Esophagus squamous epithelium (tissue), 5 donors: ENCODE measurements at places on chromosomes 11 and 22. TPM values are rescaled to one million over a fixed set of nuclear protein-coding genes. Genes with fewer than 3 reads are reported as not detected.

DNA sequence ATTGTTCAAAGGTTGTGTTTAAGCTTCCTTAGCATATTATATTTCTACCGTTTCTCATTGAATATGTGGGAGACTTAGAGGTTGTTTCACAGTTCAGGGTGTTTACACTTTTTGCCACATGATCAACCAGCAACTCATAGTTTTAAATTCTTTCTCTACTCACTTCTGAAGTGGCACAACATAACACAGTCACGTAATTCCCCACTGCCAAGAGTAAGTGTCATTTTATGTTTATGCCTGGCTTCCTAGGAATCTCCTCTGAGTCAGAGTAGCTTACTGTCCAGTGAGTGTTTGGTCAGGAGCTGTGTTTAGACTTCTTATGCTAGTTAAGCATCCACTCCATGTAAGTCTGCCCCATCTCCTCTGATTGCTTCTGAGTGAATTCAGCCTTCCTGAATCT, 520.8 kb upstream of the KIRREL3 start:
- H3K36me3 ChIP-seq = no peaks in the 10 kb centered on the region
- no peak for DNase-seq
- no peak overlapping the region for H3K27ac ChIP-seq

GRCh38 chr11:380095-380480, 10.8 kb downstream of the B4GALNT4 start:
- H3K4me1 ChIP-seq = no peaks in the 10 kb centered on the region
- DNase-seq = no peak
- H3K36me3 ChIP-seq = no peaks in the 10 kb centered on the region
- no peak overlapping the region for H3K4me3 ChIP-seq
- no peak overlapping the region for H3K27ac ChIP-seq

DNA sequence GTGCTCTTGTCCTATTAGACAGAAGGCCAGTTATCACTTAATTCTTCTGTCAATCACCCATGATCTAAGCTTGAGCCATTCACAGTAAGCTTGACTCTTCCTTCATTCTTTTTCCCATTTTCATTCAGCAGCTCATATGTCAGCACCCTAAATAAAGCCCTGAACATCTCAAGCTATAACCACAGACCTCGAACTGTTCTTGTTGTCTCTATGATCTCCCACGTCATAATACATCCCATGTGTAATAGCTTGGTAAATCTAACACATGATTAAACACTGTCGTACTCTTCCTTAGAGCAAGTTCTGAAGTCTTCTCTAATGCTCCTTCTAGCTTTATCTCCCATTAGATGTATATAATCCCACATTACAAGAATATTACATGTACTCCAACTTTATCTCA, 14.4 kb downstream of the MUC15 start:
- no peak overlapping the region for H3K27ac ChIP-seq
- H3K4me3 ChIP-seq = no peak overlapping the region
- DNase-seq = no peak
- no peaks in the 10 kb centered on the region for H3K36me3 ChIP-seq
- H3K4me1 ChIP-seq = no peaks in the 10 kb centered on the region
- no peaks in the 10 kb centered on the region for H3K27me3 ChIP-seq

DNA sequence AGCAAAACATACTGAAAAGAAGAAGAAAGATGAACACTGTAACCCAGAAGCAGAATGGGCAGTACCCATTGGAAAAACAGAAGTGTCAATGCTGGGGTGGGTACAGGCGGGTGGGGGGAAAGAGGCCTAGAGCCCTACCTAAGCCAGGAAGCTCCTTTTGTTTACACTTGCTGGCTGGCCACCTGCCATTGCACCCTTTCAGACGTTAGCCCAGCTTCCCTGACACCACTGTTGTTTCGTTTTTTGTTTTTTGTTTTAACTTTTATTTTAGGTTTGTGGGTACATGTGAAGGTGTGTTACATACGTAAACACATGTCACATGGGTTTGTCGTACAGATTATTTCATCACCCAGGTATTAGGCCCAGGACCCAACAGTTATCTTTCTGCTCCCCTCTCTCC, 55.4 kb downstream of the PLEKHA7 start:
- H3K36me3 ChIP-seq = no peaks in the 10 kb centered on the region
- no peak overlapping the region for H3K4me3 ChIP-seq
- DNase-seq = no peak
- H3K4me1 ChIP-seq = no peaks in the 10 kb centered on the region
- H3K27ac ChIP-seq = no peak overlapping the region

DNA sequence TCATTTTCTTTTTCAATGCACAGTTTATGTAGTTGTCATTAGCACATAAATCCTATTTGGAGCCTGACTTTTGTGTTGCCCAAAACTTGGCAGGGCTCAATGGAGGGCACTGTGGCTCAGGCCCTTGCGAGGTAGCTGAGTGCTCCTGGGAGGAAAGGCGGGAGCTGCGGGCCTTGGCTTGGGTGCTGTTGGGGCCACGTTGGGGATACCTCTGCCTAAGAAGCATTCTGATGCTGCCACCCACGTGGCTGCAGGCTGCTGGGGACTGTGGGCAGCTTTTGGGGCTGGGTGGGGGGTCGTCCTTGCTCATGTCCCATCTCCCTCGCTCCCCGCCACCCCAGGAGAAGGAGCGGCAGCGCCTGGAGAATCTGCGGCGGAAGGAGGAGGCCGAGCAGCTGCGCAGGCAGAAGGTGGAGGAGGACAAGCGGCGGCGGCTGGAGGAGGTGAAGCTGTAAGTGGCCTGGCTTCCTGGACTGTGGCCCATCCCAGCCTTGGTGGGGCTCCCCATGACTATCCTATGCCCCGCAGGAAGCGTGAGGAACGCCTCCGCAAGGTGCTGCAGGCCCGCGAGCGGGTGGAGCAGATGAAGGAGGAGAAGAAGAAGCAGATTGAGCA, 20.9 kb downstream of the INCENP start:
- peaks cover 61% of the 10 kb centered on the region for H3K4me1 ChIP-seq
- no peak overlapping the region for H3K27ac ChIP-seq
- peaks cover 15% of the 10 kb centered on the region for H3K36me3 ChIP-seq
- H3K27me3 ChIP-seq = no peaks in the 10 kb centered on the region
- DNase-seq = no peak

DNA sequence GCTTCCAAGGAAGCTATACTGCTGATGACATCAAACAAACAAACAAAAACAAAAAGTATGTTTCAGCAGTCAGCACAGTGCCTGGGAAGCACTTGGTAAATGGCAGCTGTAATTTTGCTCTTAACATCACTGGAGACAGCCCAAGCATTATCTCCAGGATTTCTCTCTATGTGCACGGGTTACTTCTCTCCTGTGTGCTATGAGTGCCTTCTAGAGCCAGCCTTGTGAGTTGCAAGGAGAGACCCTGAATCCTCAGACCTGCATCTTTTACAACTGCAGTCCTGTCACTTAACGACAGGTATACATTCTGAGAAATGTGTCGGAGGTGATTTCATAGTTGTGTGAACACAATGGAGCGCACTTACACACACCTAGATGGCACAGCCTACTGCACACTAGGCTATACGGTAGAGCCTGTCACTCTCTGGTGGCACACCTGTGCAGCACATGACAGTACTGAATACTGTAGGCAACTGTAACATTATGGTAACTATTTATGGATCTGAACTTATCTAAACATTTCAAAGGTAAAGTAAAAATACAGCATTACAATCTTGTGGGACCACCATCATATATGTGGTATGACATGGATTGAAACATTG, 662.5 kb upstream of the B3GAT1 start:
- H3K27me3 ChIP-seq = peaks cover 8% of the 10 kb centered on the region
- no peak for DNase-seq

GRCh38 chr22:40055143-40055883, 60.6 kb downstream of the FAM83F start:
- H3K27ac ChIP-seq = no peak overlapping the region
- DNase-seq = no peak
- H3K27me3 ChIP-seq = no peaks in the 10 kb centered on the region

DNA sequence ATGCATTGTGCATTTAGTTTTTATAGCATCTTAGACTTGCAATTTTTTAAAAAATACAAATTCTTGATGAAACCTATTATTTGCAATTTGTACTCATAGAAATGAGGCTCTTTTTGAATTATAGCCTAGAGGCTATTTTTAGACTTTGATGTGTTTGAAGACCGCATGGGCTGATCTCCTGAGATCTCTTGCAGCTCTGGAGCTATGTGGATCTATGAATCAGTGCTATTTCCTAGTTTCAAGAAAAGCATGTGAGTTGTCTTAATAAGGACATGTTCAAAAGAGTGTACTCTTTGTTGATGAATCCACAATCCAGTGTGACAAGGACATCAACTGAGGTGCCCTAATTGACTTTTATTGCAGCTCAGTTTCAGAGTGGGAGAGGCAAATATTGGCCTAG, 620.5 kb downstream of the ETS1 start:
- no peaks in the 10 kb centered on the region for H3K36me3 ChIP-seq
- H3K27me3 ChIP-seq = no peaks in the 10 kb centered on the region
- no peak overlapping the region for H3K4me3 ChIP-seq
- H3K4me1 ChIP-seq = no peaks in the 10 kb centered on the region
- no peak for DNase-seq

GRCh38 chr11:111598148-111598547, 4.1 kb upstream of the SIK2 start:
- no peak for DNase-seq
- no peaks in the 10 kb centered on the region for H3K27me3 ChIP-seq
- no peaks in the 10 kb centered on the region for H3K36me3 ChIP-seq
- peaks cover 18% of the 10 kb centered on the region for H3K4me1 ChIP-seq
- no peak overlapping the region for H3K4me3 ChIP-seq
- H3K27ac ChIP-seq = peak overlapping the region; percentile 3

GRCh38 chr11:59053387-59053786, 32.7 kb upstream of the GLYATL1B start:
- DNase-seq = no peak
- no peak overlapping the region for H3K27ac ChIP-seq
- no peaks in the 10 kb centered on the region for H3K36me3 ChIP-seq
- H3K4me3 ChIP-seq = no peak overlapping the region
- peaks cover 8% of the 10 kb centered on the region for H3K4me1 ChIP-seq

DNA sequence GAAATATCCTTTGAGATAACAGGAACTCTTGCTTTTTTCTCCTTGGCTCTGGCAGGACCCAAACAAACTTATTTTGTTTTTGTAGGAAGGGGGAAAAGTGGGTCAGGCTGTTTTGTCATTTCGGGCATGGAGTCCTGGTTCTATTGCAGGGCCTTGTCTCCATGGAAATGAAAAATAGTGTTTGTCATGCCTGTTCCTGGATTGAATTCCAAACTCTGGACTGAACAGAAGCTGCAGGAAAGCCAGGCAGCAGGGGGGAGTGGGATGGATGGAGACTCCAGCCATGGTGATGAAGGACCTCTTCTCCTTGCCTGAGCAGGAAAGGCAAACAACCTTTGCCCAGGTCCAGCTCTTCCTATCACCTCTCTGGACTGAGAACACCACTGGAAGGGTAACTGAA, 87.0 kb downstream of the SCN3B start:
- no peaks in the 10 kb centered on the region for H3K36me3 ChIP-seq
- DNase-seq = no peak
- no peak overlapping the region for H3K4me3 ChIP-seq
- no peak overlapping the region for H3K27ac ChIP-seq
- H3K4me1 ChIP-seq = no peaks in the 10 kb centered on the region
- H3K27me3 ChIP-seq = no peaks in the 10 kb centered on the region

DNA sequence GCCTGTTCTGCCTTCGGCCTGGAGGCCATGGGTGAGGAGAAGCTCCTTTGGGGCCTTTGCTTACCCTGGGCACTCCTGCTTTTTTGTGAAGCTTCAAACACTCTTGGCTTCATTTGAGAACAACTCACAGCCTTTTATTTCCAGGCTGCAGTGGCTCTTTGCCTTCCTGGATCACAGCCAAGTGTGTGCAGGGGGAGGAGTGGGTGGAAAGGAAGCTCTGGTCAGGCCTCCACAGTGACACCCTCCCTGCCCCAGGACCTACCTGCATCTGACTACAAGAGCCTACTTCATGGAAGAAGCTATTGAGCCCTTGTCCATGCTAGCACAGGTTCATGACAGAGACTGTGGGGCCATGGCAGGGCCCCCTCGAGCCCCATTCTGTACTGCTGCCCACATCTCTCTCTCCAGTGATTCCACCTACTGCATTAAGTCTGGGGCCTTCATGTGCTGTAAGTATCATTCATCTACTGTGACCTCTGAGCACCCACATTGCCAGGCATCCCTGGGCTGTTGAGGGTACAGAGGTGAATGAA, 52.3 kb downstream of the GAB4 start:
- H3K4me3 ChIP-seq = no peak overlapping the region
- H3K36me3 ChIP-seq = no peaks in the 10 kb centered on the region
- H3K27ac ChIP-seq = no peak overlapping the region
- no peaks in the 10 kb centered on the region for H3K27me3 ChIP-seq

The SSRP1 gene
- 98.8 TPM for total RNA-seq

The MPPED2 gene
- total RNA-seq = 2.8 TPM

The SYCE3 gene
- not detected for total RNA-seq

The ZBTB3 gene
- total RNA-seq = 7.7 TPM
